ENCODE measurements at places on chromosomes 2 and 18.

DNA sequence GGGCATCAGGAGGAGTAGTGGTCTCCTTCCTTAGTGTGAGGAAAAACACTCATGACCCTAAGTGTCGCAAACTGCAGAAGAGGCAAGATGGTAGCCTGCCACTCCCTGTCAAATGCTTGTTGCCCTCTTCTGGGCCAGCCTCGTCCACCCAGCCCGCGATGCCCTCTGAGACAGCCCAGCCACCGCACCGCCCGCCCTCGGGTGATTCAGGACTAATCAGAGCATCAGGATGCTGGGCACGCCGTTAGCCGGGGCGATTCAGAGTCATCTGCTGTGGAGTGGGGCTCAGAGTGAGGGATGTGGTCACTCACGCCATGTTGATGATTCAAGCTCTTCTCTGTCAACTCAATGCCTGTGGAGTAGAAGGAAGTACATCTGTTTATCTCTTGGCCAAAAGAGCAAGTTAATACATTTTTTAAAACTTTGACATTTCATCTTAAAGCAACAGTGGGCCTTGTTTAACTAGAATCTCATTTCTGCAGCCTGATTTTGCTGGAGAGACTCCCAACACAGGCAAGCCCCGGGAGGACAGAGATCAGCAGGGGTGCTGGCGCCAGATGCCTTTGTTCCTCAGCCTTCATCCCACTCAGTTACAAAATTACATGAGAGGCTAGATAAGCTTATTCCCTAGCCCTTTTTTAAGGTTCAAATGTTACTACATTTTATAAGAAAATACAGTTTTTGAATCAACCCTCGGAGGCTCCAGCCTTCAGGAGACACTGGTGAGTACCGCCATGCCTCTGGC lies 79.0 kb downstream of the TMEM18 start:
- H3K4me3 ChIP-seq: no peak overlapping the region
- no peak for DNase-seq
- H3K27ac ChIP-seq: no peak overlapping the region
- no peaks in the 10 kb centered on the region for H3K27me3 ChIP-seq
- no peaks in the 10 kb centered on the region for H3K4me1 ChIP-seq

GRCh38 chr2:178241844-178242551 lies 47.7 kb downstream of the OSBPL6 start:
- no peak overlapping the region for H3K27ac ChIP-seq
- H3K36me3 ChIP-seq: no peaks in the 10 kb centered on the region
- H3K27me3 ChIP-seq: peaks cover 10% of the 10 kb centered on the region
- H3K4me1 ChIP-seq: no peaks in the 10 kb centered on the region

GRCh38 chr2:70977605-70978205 lies 725 bp upstream of the ANKRD53 start:
- peaks cover 17% of the 10 kb centered on the region for H3K4me1 ChIP-seq
- H3K4me3 ChIP-seq: peak overlapping the region; percentile 54
- peak; percentile 60 for DNase-seq

GRCh38 chr18:77124452-77124922 lies 8.1 kb downstream of the MBP start:
- H3K27me3 ChIP-seq: no peaks in the 10 kb centered on the region
- peaks cover 40% of the 10 kb centered on the region for H3K36me3 ChIP-seq
- H3K27ac ChIP-seq: peak overlapping the region; percentile 94
- peak overlapping the region; percentile 63 for H3K4me3 ChIP-seq

DNA sequence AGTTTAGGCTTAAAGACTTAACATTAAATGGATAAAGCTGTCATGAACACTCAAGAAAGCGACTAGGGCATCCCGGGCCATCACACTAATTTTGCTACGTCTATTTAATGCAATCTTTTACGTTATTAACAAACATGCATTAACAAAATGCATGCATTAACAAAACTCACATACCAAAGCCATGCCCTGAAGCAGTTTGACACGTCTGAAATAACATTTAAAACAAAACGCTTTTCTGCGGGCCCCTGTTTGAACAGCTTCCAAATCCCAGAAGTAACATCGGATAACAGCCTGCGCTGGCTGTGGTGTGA lies 458 bp downstream of the B4GALT6 start:
- no peak for DNase-seq
- peak overlapping the region; percentile 72 for H3K4me3 ChIP-seq
- no peaks in the 10 kb centered on the region for H3K36me3 ChIP-seq
- no peak overlapping the region for H3K27ac ChIP-seq
- peaks cover 16% of the 10 kb centered on the region for H3K4me1 ChIP-seq

Measured in activated CD4-positive, alpha-beta T cell treated with anti-CD3 and anti-CD28 coated beads for 36 hours (primary cell).